ENCODE measurements at places on chromosomes 4 and X.

GRCh38 chrX:154800478-154801210, 4.6 kb downstream of the MPP1 start:
- DNase-seq = no peak

- no peak for DNase-seq
These were observed 32.4 kb upstream of the PDLIM3 start for GRCh38 chr4:185567381-185568376.

DNA sequence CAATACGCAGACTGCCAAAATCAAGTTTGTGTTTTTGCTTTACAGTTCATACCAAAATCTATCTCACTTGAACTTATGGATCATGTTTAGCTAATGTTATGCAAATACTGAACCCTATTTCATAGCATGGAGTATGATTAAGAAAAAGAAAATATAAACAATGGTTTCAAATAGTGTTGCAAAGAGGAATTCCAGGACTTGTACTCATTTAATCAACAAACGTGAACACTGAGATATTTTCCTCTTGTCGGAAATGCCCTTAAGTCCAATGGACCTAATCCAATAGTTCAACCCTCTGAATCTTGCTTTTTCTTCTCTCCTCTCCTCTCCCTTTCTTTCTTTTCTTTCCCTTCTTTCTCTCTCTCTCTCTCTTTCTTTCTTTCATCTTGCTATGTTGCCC, 30.8 kb downstream of the RASL11B start:
- no peak for DNase-seq

- no peak for DNase-seq
These were observed 420.3 kb downstream of the FAT4 start for GRCh38 chr4:125735102-125735501.

DNA sequence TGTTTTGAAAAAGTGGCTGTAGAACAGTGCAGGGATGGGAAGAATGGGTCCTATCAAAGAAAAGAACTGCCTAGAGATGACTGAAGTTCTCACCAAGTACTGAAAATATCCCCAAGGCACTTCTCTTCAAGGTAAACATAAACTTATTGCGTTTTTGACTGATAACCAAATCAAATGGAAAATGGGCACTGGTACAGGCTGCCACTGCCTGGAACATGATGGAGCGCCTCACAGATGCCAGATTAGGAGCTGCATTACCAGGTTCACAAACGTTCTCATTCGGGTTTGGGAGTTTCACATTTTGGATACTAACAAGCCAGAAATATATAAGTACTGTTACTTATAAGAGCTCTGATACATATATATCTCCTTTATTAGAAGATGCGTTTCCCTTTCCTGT, 141.3 kb downstream of the CBR4 start:
- no peak for DNase-seq

GRCh38 chr4:76199664-76200211, 13.9 kb downstream of the SCARB2 start:
- DNase-seq = peak; percentile 37

DNA sequence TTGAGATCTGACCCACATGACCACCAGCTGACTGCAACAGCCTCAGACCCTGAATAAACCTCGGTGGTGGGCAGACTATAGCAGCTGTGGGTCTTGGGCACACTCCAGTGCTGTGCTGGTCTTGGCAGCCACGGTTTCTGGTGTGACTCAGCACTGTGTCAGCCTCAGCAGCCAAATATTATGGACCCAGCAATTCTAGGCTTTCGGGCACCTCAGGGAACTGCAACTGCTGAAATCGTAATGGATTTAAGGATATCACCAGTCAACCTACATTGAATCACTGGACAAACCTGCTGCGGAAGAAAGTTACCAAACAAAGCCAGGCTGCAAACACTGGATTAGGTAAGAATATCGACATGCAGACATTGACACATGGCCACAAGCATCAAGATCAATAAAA, 10.5 kb upstream of the UBE2NL start:
- DNase-seq = no peak

GRCh38 chr4:71494539-71494938, 155.7 kb downstream of the SLC4A4 start:
- no peak for DNase-seq

Data from stimulated activated naive CD8-positive, alpha-beta T cell treated with anti-CD3 and anti-CD28 coated beads, Interleukin-15, Interleukin-2, amounts not matched to agents 100 U/mL and 50 U/mL, for 24 hours (primary cell).